ENCODE measurements at places on chromosomes 12 and 14. TPM values are rescaled to one million over a fixed set of nuclear protein-coding genes. Genes with fewer than 3 reads are reported as not detected.

DNA sequence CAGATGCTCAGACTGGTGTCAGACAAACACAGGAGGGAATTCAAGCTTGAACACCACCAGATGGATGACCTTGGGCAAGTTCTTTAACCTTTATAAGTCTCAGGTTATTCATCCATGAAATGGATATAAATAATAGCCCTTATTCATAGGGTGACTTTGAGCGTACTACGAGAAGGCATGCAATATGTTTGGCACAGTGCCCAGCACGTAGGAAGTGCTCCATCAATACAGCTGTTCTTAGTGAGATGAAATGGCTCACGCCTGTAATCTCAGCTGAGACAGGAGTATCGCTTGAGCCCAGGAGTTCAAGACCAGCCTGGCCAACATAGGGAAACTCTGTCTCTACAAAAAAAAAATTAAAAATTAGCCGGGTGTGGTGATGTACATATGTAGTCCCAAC is 84.8 kb upstream of the FICD start:
- no peak for DNase-seq

GRCh38 chr14:21108791-21109190 is 7.9 kb downstream of the TMEM253 start:
- DNase-seq, result no peak

DNA sequence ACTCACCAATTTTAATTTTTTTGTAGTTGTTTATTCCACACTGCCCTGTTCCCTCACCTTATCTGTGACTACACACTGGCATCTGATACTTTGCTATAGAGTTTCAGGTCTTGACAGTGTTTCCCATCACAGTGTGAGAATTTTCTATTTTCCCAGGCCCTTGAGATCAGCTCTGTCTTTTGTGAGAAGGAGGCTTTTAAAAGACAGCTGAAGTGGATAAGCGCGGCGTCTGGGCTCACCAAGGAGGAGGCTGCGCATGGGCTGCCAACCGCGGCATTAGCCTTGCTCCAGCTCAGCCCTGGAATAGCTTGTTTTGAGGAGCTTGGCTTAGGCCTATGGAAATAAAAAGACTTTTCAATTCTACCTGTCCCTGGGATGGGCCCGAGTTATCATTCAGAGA is 181.3 kb downstream of the RMST start:
- no peak for DNase-seq

GRCh38 chr14:92943855-92944570 is 21.1 kb downstream of the CHGA start:
- DNase-seq, result peak; percentile 29

DNA sequence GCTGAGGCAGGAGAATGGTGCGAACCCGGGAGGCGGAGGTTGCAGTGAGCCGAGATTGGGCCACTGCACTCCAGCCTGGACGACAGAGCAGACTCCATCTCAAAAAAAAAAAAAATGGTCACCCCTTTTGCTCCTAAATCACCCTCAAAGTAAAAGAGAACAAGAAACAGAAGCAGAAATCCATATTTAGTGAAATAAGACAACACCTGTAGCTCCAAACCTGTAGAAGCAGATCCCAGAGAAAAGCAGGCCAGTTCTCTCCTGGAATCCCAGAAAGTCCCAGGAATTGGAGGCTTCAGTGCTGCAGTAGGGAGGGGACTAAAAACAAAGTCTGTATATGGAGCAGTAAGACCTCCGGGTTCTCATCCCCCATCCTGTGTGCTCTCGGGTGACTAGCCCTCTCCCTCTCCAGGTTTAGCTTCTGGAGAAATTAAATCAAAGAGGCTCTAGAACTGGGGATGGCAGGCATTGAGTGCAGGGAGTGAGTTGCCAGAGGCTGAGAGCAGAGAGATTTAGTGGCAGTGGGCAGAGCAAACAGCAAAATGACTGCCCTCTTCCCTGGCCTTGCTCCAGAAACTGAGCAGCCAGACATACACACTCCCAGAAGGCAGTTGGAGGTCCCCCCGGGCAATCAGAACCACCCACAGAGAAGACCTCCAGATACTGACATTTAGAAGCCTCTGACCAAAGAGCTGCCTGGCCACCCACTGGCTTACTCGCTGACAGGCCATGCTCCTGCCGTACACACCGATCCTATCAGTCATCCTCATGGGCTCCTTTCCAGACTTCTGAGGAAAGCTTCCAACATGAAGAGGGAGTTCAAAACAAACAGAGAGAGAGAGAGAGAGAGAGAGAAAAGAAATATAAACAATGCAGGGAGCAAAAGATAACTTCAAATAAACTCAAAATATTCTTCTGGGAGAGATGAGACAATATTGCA is 6.3 kb upstream of the MLXIP start:
- peak; percentile 62 for DNase-seq

- DNase-seq, result no peak
These were observed 81.2 kb downstream of the CHGA start for GRCh38 chr14:93003945-93004698.

- DNase-seq, result no peak
These were observed 14.2 kb upstream of the NEK9 start for GRCh38 chr14:75141062-75141461.

DNA sequence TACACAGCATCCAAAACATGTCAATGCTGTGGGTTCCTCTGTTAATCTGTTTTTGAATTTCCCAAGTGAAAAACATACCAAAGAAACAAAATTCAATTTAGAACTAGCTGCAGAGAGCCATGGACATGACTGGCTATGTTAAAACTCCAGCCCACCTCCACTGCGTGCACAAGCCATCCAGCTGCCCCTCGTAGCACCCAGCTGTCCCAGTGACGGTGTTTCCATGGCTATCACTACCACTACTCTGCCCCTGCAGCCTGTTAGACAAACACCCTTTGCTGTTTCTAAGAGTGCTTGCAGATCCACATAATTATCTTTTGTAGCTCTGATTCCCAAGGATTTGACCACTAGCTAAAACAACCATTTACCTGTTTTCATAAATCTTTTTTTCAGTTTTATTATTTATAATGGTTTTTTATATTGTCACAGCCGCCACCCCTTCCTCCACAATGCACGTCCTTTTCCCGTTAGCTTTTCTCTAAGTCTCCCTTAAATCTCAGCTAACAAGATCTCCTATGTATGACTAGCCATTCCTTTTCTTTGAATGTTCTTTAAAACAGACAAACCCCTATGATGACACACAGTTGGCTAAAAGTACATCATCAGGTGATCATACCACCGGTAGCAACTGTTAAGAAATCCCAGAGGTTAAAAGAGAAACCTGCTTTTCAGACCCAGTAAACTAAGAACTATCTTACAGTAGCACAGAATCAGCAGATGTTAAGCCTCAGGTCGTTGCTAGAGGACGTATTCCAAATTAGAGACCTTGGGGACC is 37.8 kb upstream of the NAA30 start:
- DNase-seq, result no peak

DNA sequence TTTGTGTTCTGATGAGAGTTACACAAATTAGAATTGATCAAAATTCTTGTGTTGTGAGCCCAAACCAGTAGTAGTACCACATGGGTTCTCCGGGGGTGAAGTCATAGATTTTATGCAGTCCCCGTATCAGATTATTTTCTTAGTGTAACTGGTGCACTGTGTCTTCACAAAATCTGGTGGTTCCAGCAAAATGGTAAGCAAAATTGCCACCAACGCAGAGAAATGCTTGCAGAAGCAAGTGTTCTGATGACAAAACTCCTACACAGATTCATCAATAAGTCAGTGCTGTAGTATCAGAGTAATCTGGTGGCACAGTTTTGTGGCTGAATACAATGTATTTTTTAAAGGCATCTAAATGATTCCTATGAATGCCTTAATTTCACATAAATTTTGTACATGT is 1.3 kb upstream of the CACNA2D4 start:
- DNase-seq, result no peak

- no peak for DNase-seq
These were observed 29.9 kb downstream of the CLEC2D start for GRCh38 chr12:9699269-9699897.

DNA sequence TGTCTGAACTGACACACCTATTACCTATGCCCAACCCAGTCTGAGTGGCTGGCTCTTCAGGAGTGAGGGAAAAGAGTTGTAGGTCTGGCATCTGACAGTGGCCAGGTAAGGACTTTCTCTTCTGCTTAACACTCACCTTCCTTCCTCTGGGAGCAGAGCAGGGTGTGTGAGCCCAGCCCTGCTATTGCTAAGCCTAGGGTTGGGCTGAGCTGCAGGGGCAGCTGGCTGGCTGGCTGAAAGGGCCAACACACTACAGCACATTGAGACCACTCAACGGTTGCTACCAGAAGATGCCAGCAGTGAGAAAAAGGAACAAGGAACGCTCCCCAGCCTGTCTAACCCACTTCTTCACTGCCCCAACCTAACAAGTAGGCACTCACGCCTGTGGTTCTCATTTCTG is 201.2 kb downstream of the DPF3 start:
- DNase-seq, result no peak

DNA sequence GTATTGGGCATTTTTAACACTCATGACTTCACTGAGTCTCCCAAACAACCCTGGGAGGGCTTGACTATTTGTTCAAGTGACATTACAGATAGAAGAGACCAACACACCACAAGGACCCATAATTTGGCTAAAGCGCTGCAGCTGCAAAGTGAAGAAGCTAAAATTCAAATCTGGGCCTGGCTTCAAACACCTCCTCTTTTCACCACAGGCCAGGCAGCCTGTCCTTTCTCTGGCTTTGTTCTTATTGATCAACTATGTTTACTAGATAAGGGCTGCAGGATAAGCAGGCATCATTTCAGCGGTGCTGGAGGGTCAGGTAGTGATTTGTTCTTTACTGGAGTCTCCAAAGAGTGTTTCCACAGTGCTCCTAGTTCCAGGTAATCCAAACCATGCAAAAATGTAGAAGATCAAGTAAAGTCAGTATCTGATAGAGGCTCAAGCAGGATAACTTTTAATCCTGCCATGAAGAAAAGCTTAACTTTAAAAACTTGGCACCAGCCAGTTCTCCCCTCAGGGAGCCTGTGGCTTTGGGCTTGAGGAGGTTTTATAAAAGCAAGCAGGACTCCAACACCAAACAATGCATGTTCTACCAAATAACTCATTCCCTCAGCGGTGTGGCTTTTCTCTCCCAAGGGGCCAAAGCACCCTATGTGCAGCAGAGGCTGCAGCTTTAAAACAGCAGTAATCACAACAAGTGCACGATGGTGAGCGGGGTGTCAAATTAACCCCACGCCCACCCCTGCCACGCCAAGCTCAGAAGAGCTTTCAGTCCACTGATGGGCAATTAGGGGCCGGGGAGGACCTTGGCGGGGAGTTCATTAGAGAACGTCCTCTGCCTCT is 16.8 kb downstream of the CLMN start:
- no peak for DNase-seq

The DTX3 gene
- 0.09 TPM for total RNA-seq

The MYH6 gene
- total RNA-seq, result not detected

The LRRC43 gene
- total RNA-seq, result not detected

The IQSEC3 gene
- 0.07 TPM for total RNA-seq

The RPGRIP1 gene
- total RNA-seq, result 0.31 TPM

Measured in K562 (cell line).